Mesenteric fat pad (tissue), 1 donor: ENCODE measurements at places on chromosomes 5 and 9. TPM values are rescaled to one million over a fixed set of nuclear protein-coding genes. Genes with fewer than 3 reads are reported as not detected.

The MYOZ3 gene
- total RNA-seq, result 0.42 TPM

The TAS2R1 gene
- total RNA-seq, result not detected

DNA sequence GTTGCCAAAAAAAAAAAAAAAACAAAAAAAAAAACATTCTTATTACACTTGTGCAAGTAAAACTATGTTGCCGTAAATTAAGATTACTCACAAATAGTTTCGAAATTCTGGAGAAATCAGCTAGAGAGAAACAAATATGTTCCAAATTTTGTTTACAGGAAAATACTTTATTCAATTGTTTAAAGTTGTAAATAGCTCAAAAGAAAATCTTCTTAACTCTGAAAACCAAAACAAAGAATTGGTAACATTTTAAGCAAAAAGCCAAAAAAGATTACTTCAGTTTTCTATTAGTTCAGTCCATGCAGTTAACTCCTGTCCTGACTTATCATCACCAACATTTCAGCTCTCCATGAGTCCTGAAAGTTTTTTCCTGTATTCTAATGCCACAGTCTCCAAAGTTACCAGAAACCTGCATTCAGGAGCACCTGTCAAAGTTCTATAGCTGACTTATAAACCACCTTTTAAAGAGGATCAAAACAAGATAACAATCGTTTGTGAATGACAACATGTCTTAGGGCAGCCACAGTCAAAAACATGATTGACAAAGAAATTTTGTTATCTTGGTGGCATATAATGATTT is 194.1 kb downstream of the RANBP17 start:
- no peak for DNase-seq

DNA sequence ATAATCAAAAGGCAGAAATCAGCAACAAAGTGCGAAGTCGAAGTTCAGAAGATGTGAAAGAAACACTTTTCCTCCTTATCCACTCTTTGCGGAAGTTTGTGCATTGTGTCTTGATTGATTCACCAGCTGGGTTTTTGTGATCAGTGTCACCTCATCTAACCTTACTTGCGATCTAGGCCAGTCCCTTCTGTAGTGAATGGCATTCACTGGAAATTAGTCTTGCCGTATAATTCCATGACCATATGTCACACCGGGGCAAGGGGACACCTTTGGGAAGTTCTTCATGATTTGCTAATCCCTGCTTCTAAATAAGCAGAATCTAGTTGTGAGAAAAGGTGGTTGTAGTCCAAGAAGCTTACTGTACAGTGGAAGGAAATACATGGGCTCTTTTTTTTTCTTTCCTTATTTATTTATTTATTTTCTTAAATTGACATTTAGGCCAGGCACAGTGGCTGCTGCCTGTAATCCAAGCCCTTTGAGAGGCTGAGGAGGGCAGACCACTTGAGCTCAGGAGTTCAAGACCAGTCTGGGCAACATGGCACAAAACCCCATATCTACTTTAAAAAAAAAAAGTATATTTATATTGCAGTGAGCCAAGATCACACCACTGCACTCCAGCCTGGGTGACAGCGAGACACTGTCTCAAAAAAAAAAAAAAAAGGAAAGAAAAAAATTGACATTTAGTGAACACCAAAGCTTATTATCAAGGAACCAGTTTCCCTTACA is 7.8 kb downstream of the RAI14 start:
- DNase-seq, result no peak

DNA sequence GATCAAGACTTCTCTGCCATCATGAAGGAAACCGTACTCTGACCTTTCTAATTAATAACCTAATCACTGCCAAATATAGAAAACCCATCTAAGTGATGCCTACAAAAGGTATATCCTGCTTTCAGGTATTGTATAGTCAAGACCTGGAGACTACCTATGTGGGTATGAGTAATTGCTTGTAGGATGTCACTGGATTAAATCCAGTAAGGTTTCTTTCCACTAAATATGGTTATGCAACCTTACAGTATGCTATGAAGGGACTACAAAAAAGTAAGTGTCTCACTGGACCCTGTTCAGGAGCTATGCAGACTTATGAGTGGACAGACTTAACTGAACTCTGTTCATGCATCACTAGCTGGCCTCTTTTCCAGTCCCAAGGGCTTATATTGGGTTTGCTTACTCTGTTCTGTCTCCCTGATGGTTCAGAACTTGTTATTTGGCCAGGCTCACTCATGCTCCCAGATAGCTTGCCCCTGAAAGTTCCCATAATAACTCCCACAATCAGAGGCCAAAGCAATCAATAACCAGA is 51.1 kb downstream of the PDE6A start:
- no peak for DNase-seq

DNA sequence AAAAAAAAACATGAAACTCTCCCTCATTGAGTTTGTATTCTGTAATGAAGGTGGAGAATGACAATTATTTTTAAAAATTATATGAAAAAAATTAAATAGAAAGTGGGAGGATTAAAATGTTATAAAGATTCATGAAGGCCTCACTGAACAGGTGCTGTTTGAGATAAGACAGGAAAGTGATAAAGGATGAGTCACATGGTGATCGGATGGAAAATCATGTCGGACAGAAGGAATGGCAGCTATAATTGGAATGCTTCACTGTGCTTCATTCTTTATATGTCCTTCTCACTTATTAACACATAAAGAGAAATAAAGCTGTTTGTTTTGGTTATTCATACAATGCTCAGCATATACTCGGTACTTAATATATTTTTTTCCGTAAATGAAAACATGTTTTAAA is 464.5 kb upstream of the RGMB start:
- no peak for DNase-seq
